ENCODE measurements at places on chromosomes 3 and 15. TPM values are rescaled to one million over a fixed set of nuclear protein-coding genes. Genes with fewer than 3 reads are reported as not detected.
A peak's percentile ranks its signal among the peaks of the same experiment; 100 is the strongest.

The FAM3D gene
- 14.1 TPM for total RNA-seq

- no peaks in the 10 kb centered on the region for H3K27me3 ChIP-seq
- DNase-seq, result no peak
- no peaks in the 10 kb centered on the region for H3K36me3 ChIP-seq
- no peak overlapping the region for H3K4me3 ChIP-seq
- peaks cover 34% of the 10 kb centered on the region for H3K4me1 ChIP-seq
- H3K27ac ChIP-seq, result no peak overlapping the region
Observed at GRCh38 chr15:67132276-67132675, 66.9 kb downstream of the SMAD3 start.

- DNase-seq, result peak; percentile 48
- peaks cover 2% of the 10 kb centered on the region for H3K36me3 ChIP-seq
- no peak overlapping the region for H3K27ac ChIP-seq
- no peaks in the 10 kb centered on the region for H3K27me3 ChIP-seq
- H3K4me1 ChIP-seq, result peaks cover 13% of the 10 kb centered on the region
Observed at GRCh38 chr3:132444383-132444782, 27.1 kb downstream of the DNAJC13 start.

The TGM5 gene
- total RNA-seq, result 0.15 TPM

The GOLGA6D gene
- total RNA-seq, result 0.12 TPM

DNA sequence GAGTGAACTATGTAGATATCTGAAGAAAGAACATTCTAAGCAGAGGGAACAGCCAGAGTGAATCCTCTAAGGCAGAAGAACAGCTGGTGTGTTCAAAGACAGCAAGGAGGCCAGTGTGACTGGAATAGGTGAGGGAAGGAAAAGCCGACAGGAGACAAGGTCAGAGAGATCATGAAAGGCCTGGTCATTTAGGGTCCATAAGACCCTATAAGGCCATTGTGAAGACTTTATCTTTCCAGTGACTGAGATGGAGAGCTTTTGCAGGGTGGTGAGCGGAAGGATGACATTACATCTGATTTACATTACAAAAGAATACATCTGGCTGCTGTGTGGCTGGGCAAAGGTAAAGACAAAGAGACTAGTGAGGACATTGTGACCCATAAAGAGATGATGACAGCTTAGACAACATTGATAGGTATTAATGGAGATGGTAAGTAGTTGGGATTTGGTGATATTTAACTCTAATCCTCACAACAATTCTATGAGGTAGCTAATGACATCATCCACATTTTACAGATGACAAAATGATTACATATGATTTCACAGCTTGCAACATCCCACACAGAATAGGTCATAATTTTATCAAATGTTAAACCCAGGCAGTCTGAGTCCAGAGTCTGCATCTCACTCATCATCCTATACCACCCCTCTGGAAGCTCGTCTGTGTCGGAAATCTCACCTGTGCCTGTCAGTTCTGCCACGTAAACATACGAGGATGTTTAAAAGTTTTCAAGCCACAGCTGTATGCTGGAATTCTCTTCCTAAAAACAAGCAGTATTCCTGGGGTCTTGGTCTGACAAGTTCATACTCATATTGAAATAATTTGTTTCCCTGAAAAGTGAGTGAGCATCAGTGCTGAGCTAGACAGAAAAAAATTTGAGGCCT is 70.2 kb upstream of the PIK3R4 start:
- H3K4me3 ChIP-seq, result no peak overlapping the region
- DNase-seq, result no peak
- no peaks in the 10 kb centered on the region for H3K4me1 ChIP-seq

DNA sequence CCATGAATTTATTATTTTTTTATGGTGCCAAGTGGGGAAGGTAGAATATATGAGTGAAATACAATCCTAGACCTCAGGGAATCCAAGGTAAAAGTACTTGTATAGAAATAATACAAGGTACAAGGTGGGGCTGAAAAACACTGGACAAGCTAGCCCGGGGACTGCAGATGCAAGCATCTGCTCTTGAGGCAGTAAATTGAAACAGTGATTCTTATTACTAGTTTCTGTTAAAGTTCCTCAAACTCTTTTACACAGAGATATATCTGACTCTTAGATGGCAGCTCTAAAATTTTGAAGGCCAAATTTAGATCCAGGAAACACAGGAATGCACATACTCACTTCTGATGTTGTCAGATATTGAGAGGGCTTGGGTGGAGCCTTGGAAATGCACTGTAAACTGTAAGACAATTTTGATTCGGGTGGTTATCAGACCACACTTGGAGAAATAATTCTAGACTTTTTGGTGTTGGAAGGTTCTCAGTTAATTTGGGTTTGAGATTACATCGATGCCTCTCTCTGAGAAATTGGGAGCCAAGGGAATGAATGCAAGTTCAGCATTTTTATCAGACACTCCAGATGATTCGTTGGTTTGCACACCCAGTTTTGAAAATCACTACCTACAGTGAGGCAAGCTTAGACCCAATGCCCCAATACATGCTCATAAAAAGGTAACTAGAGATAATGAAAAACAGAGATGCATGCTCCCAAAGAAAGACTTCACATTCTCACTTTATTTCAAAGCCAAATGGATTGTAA is 7.3 kb downstream of the TP63 start:
- DNase-seq, result no peak
- no peaks in the 10 kb centered on the region for H3K27me3 ChIP-seq
- no peak overlapping the region for H3K4me3 ChIP-seq
- H3K27ac ChIP-seq, result no peak overlapping the region
